H4 (cell line): ENCODE measurements at places on chromosomes 3 and 15.
A peak's percentile ranks its signal among the peaks of the same experiment; 100 is the strongest.

DNA sequence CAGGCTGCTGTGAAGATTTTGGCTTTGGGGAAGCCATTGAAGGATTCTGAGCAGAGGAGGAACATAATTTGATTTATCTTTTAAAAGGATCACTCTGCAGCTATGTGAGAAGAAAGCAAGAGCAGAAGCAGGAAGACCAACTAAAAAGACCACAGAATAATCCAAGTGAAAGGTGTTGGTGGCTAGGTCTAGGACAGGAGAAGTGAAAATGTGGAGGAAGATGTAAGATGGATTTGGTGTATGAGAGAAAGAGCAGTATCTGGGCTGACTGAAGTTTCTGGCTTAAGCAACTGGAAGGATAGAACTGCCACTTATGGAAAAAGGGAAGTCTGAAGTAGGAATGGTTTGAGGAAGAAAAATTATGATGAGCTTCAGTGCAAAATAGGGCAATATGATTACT, 62.0 kb downstream of the SFMBT1 start:
- DNase-seq = no peak

- DNase-seq = no peak
Measured at GRCh38 chr3:133570937-133571320, 2.6 kb upstream of the CDV3 start.

- no peak for DNase-seq
Measured at GRCh38 chr15:29480278-29480677, 210.7 kb upstream of the NSMCE3 start.

DNA sequence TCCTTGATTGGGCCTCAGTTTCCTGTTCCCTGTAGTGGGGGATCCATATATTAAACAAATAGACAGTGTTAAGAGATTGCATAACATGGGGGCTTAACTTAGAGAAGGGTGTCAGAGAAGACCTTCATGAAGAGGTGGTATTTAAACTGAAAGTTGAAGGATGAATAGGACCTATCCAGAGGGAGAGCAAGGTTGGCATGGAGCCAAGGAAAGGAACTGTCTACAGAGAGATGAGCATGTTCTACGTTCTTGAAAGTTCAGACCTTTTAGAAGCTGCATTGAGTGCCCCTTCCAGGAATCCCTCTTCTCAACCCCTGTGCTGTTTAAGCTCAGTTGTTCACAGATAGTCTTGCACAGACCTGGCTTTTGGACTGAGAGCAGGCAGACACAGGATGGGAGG, 2.4 kb downstream of the HTD2 start:
- no peak for DNase-seq

GRCh38 chr15:58758141-58758540, 8.6 kb upstream of the ADAM10 start:
- no peak for DNase-seq

DNA sequence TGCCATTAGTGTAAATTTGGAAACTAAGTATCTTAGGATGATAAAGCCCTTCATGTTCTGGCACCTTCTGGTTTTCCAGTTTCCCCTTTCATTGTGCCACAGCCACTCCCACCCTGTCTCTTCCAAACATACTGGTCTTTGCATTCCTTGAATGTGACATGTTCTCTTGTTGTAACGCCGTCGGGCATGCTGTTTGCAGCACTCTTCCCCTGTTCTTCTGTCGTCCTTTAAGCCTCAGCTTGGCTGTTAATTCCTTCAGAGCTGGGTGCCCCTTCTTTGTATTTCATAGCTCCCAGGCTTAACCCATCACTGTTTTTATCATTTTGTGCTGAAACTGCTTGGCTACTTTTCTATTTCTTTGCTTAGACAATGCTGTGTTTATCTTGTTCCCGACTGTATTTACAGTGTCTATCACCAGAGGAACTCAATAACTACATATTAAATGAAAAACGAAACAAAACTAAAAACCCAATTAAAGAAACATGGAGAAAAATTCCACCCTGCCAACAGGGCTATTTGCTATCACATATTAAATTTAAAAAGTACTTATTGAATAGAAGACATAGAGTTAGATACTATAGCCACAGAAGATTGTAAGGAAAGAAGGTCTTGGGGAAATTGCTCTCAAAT, 95.4 kb upstream of the KCNAB1 start:
- peak; percentile 25 for DNase-seq

DNA sequence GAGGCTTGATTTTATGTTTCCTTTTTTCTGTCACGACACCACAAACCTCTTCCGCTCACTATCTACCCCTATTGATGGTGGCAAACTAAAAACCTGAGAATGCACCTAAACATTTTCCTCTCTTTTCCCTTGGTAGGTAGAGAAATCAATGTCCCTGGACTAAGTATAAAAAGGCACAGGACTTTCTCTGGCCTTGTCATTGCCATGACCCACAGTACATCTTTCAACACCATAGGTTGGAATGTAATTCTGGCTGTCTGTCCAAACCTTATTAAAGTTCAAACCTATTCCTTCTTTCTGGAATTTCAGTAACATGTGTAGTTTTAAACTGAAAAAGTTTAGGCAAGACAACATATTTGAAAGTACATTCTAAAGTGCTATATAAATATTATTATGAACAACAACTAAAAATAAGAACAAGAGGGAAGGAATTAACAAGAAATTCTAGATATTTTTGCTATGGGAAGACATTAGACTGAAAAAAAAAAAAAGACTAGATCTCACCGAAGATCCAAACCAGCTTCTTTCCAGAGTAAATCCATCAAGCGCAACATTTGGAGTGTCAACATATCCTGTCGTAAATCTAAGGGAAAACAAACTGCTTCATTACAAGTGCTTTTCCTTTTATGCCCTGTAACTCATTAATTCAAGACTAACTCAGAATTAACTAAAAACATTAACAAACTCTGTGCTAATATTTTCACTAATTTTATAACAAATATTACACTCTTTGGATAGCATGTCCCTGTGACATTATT, 73.1 kb downstream of the FAIM start:
- no peak for DNase-seq

GRCh38 chr3:179861292-179861691, 175.4 kb downstream of the PEX5L start:
- DNase-seq = no peak

- peak; percentile 26 for DNase-seq
Measured at GRCh38 chr3:76024640-76025039, 239.3 kb upstream of the ZNF717 start.

- no peak for DNase-seq
Measured at GRCh38 chr15:45941367-45941766, 306.5 kb downstream of the SQOR start.

GRCh38 chr3:115913069-115913686, 289.9 kb downstream of the GAP43 start:
- DNase-seq = peak; percentile 13

DNA sequence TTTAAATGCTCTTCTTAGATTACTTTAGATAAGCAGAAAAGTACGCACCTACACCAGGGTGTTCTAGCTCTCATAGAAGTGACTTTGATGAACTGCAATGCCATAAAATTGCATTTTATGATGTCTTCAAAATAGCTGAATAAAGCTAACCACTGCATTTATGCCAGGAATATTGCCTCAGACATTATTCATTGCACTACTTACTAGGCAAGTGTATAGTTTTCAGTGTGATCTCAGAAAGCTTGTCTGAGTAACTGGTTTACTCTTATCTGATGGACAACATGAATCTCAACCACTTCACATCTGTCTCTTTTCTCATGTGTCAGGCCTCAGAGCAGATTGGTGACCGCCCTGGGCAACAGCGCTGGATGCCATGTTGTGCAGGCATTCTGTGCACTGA, 119.3 kb upstream of the SLC2A2 start:
- DNase-seq = no peak

GRCh38 chr15:33934396-33934795, 33.9 kb upstream of the CHRM5 start:
- no peak for DNase-seq

DNA sequence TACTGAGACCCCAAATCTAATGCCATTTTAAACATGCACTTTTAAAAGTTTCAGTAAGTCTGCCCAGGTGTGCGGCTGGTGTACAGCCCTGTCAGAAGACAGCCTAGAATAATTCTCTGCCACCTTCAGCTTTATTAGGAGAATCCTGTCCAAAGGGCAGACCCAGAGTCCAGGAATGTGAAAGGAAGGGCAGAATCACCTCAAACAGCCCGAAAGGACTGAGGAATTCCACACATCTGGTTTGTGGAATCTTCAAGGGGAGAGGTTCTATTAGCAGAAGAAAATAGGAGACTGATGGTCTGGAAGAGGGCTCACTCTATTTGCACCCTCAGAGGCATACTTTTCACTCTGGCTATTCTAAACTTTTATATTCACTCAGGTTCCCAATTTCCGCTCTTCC, 46.6 kb downstream of the TYRO3 start:
- DNase-seq = no peak

DNA sequence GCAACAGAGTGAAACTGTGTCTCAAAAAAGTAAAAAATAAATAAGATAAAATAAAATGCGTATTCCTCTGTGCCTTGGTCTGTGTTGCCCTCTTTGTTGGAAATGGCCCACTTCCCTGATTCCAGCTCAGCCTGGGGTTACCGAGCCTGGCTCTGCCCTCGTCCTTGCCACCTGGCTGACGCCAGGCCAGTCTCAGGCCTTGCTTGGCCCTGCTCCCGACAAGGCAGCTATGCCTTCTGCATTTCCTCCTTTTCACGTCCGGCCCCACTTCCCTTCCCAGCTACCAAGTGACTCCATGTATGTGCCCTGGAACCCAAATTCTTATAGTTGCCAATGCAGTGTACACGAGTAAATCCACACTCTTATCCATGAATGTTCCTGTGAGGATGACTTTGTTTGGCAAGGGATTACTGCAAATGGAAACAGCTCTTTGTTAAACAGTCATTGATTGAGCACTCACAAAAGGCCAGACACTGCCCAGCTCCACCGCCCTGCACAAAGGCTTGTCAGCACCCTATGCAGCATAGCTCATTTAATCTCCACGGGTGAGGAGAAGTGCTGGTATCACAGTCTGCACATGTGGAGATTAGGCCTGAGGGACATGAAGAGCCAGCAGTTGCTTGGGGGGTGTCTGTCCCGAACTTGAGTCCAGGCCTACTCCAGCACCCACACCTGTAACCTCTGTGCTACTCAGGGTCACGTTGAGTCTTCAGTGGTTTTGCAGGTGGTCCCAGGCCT, 25.1 kb downstream of the SPSB4 start:
- DNase-seq = no peak

- peak; percentile 6 for DNase-seq
Measured at GRCh38 chr3:35664460-35664919, 25.2 kb downstream of the ARPP21 start.

GRCh38 chr3:152574461-152575079, 260.4 kb upstream of the P2RY1 start:
- DNase-seq = peak; percentile 70

GRCh38 chr15:89837134-89837829, 22.6 kb upstream of the ANPEP start:
- DNase-seq = peak; percentile 38

GRCh38 chr3:147398813-147399534, 7.4 kb downstream of the ZIC4 start:
- DNase-seq = no peak

DNA sequence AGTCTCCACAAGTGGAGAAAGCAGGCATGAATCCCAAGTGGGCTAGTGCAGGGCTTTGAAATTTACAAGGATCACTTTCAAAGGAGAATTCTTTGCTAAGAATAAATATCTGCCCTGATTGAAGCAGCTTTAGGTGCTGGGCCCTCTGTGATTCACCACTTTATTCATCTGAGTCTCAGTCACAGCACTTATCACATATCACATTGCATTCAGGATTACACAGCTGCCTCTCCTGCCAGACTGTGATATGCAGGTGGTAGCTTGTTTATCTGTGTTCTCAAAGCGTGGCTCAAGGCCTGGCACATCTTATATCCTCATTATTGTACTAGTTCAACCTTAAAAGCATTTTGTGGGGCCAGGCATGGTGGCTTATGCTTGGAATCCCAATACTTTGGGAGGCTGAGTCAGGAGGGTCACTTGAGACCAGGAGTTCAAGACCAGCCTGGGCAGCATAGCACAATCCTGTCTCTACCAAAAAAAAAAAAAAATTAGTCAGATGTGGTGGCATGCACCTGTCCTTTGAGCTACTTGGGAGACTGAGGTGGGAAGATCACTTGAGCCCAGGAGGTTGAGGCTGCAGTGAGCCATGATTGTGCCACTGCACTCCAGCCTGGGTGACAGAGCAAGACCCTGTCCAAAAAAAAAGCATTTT, 156.9 kb upstream of the EIF1B start:
- DNase-seq = no peak

- DNase-seq = no peak
Measured at GRCh38 chr3:52086976-52087663, 30.7 kb upstream of the DUSP7 start.

GRCh38 chr15:100902436-100903167, 16.6 kb upstream of the LRRK1 start:
- DNase-seq = no peak

GRCh38 chr3:181056136-181056732, 66.7 kb upstream of the DNAJC19 start:
- DNase-seq = no peak

DNA sequence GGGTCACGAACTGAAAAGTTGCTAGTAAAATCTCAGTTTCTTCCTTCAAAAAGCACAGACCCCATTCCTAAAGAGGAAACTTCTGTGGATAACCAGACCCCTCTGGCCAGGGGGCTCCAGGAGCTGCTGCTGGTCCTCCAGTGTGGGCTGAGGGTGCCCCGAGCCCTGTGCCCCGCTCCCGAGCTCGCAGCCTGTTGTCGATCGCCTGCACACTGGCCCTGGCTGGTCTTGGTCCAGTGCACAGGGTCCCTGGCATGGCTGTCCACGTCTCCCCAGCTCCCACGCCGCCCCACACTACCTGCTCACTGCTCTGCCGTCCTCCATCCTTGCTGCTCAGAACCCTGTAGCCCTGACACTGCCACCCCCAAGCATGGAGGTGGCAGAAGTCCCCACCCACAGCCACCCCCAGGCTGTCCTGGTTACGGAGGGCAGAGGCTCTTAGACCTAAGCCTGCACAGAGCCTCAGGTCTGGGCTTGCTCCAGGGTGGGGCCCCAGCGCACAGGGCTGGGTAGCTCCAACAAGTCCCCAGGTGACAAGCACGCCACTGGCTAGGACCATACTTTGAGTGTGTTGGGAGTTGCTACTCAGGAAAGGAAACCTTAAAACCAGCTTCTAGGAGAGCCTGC, 87.0 kb downstream of the PLXNA1 start:
- DNase-seq = no peak

GRCh38 chr3:187012609-187013051, 82.3 kb downstream of the ST6GAL1 start:
- no peak for DNase-seq

DNA sequence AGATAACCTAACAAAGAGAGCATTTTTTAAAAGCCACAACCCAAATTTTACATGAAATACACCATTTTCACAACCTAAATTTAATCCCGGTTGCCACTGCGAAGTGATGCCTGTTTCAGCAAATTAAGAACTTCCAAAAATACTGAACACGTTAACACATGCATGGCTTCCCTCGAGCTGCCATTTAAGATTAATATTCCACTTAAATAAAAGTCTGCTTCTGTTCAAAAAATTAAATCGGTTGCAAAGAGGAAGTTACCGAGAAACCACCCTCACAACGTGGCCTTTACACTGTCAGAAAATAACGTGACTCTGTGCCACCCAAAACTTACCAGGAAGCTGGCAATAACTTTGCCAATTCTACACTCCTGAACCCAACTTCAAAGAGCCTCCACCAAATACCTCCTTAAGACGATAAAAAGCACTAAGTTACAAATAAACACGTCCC, 1.2 kb downstream of the TBL1XR1 start:
- DNase-seq = no peak
